Activated T-cell treated with anti-CD3 and anti-CD28 coated beads for 4 hours (primary cell): ENCODE measurements at places on chromosomes 2 and 18.

DNA sequence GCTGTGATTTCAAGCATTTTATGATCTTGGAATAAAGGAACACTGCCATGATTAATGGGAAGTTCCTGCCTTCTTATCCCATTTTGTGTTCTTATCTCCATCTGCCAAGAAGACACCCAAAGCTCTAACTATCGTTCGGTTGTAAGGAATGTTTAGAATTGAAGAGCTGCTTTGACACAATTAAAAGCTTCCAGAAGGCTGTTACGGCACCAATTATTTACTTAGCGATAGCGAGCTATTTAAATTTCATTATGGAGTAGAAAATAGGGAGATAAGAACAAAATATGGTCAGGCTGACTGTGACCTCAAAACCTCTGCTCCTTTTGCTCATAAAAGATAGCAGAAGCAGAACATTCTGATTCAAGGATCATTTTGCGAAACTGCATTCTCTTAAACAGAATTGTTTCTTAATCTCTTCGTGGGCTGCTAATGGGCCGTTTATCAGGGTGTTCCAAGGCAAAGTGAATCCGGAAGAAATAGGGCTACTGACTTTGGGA lies 101.6 kb downstream of the SLC4A3 start:
- no peak for DNase-seq

- no peak for DNase-seq
Observed at GRCh38 chr2:239344857-239345216, 56.0 kb downstream of the HDAC4 start.

- DNase-seq: no peak
Observed at GRCh38 chr2:176826984-176827668, 385.5 kb upstream of the HNRNPA3 start.

- no peak for DNase-seq
Observed at GRCh38 chr18:69102959-69103358, 297.7 kb upstream of the DOK6 start.

DNA sequence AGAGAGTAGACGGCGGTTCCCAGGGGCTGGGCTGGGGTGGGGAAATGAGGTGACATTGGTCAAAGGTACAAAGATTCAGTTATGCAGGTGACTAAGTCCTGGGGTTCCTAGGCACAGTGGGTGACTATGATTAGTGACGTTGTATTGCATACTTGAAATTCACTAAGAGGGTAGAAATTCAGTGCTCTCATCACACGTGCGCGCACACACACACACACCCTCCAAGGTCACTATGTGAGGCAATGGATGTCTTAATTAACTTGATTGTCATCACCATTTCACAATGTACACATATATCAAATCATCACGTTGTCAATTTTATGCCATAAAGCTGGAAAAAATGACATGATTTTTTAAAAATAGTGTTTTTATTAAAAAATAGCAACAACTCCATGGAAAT lies 92.9 kb upstream of the ALKAL2 start:
- DNase-seq: no peak

DNA sequence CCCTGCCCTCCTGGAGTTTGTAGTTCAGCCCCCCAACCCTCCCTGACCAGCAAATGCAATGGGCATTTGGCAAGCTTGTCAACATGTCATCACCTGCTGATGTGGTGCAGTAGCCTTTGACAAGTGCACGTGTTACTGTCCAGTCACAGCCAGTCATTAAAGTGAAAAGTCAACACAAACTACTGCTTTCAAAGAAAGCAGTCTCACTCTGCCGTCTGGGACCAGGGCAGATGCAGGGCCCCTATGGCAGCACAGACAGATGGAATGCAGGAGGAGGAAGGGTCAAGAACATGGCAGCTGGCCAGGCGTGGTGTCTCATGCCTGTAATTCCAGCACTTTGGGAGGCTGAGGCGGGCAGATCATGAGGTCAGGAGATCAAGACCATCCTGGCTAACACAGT lies 222.4 kb upstream of the OSR1 start:
- no peak for DNase-seq

- DNase-seq: no peak
Observed at GRCh38 chr2:239876271-239876947, 148.7 kb downstream of the NDUFA10 start.

DNA sequence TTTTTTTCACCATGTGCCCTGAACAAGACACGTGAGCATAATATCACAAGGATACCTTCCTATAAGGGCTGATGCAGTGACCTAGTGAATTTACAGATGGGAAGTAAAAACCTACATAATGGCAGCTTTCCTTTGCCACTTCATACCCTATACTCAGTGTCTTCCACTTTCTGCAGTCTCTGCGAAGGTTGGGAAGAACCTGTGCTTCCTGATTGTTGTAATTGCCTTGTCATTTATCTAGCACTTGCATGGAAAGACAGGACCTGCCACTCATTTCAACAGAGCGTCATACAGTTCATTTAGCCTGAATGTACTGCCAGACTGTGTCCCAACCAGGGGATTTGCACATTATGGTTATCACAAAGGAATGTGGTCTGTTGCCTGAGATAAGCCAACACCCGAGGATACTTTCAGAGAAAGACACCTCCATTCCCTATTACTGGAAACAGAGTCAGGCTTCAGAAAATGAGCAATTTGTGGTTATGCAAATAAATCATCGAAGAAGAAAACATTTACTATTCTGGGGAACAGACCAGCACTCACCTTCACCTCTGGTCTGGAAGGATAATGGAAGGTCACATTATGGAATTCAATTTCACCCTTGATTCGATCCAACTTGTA lies 55.0 kb downstream of the ABCB11 start:
- DNase-seq: no peak

GRCh38 chr18:48142353-48142752 lies 211.9 kb upstream of the SMAD2 start:
- DNase-seq: no peak

DNA sequence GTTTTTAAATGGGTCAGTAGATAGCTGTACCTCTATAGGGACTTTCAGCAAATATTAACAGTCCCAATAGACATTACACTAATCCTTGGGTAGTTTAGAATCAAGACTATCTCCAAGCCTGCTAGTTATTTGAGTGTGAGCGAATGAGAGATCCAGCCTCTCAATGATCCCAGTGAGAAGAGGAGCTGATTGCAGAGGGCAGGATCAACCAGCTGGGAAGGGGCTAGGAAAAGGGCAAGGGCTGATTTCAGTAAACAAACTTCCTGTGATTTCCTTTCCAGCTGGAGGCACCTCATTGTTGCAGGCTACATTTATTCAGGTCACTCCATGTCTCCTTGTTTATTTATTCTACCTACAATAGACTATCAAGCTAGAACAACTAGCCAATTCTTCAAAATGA lies 84.1 kb upstream of the CTNNA2 start:
- no peak for DNase-seq

DNA sequence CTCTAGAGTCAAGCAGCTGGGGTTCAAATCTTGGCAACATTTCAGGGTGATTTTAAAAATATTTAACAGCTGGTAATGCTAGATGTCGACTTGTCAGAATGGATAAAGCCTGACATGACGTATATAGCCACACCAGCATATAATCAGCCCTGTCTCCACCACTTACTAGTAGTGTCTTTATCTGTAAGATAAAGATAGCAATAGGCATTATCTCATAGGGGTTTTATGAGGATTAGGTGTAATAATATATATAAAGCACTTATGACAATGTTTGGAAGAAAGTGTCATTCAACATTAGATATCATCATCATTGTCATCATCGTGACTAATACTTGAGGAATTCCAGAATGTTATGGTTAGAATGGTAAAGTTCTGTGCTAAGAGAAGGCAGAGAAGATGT lies 369.0 kb upstream of the CWC22 start:
- no peak for DNase-seq

GRCh38 chr2:101111917-101112771 lies 39.0 kb downstream of the TBC1D8 start:
- no peak for DNase-seq

- DNase-seq: no peak
Observed at GRCh38 chr2:149733936-149734685, 146.5 kb upstream of the MMADHC start.

- DNase-seq: no peak
Observed at GRCh38 chr2:163729636-163730273, 6.1 kb downstream of the FIGN start.
